ENCODE measurements at places on chromosomes 1 and 21.

GRCh38 chr21:15010645-15011044 is 54.2 kb downstream of the NRIP1 start:
- DNase-seq: no peak

GRCh38 chr21:42892582-42892930 is 553 bp upstream of the NDUFV3 start:
- DNase-seq: no peak

DNA sequence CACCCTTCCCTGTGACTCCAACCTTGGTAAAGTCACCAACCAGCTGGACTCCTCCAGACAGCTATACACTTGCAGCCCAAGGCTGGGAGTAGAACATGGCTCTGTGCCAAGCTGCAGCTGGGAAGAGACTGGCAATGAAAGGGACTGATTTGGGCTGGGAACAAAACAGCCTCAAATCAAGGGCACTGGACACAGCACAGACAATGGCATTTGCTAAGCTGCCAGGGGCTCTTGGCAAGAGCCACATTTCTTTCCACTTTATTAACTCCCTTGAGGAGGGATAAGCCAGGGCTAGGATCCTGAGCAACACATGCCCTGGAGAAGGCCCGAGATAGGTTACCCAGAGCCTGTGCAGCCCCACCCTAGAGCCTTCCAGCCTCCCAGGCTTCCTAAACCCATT is 12.0 kb downstream of the SYT11 start:
- peak; percentile 77 for DNase-seq

- no peak for DNase-seq
Measured at GRCh38 chr21:44761011-44761729, 40.5 kb downstream of the UBE2G2 start.

GRCh38 chr1:210464519-210465039 is 135.9 kb downstream of the HHAT start:
- no peak for DNase-seq

GRCh38 chr1:187409341-187409740 is 580.6 kb downstream of the PLA2G4A start:
- no peak for DNase-seq

DNA sequence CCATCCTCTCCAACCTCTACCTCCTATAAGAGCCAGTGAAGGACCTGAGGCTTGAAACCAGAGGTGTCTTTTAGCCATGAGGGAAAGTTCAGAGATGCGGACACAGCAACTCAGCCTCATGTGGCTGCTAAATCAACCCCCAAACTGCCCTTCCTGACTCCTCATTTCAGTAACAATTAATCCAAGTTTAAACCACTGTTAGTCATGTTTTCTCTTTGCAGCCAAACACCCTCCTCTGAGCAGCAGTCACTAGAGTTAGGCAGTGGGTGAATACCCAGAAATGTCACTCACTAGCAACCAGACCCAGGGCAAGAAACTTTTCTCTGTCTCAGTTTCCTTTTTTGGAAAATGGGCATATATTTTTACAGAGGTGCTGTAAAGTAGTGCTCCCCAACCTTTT is 71.2 kb downstream of the KCNJ15 start:
- no peak for DNase-seq

- no peak for DNase-seq
Measured at GRCh38 chr21:42405064-42406013, 1.6 kb downstream of the UBASH3A start.

DNA sequence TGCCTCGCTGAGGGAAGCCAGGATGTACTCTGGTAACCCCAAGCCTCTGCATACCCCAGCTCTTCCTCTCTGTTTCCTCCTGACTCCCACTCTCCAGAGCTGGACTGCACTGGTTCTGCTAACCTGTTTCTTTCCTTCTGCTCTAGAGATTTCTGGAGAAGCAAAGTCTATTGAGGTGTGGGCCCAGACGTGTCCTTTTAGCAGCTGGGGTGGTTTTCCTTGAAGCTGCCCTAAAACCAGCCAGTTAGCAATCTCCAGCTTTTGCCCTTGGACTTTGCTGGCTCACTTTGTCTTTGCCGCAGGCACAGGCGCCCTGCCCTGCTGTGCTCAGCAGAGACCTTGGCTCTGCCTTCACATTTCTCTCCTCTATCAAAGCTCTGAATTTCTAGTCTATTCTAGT is 171.8 kb upstream of the IVNS1ABP start:
- DNase-seq: no peak

DNA sequence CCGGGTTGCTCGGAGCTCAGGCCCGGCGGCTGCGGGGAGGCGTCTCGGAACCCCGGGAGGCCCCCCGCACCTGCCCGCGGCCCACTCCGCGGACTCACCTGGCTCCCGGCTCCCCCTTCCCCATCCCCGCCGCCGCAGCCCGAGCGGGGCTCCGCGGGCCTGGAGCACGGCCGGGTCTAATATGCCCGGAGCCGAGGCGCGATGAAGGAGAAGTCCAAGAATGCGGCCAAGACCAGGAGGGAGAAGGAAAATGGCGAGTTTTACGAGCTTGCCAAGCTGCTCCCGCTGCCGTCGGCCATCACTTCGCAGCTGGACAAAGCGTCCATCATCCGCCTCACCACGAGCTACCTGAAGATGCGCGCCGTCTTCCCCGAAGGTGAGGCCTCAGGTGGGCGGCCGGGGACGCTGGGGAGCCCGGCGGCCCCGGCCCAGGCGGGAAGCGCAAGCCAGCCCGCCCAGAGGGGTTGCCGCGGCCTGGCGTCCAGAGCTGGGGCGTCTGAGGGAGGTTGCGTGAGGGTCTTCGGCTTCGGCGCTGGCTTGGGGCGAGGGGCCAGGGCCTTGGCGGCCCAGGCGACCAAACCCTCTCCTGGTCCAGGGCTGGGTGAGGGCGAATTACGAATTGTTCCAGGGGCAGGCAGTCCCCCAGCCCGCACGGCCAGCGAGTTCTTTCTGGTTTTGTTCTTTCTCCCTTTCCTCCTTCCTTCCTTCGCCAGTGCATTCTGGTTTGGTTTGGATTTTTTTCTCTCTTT is 805 bp downstream of the SIM2 start:
- DNase-seq: no peak

GRCh38 chr1:26102119-26102518 is 9.5 kb upstream of the PDIK1L start:
- DNase-seq: no peak
